ENCODE measurements at places on chromosomes 13 and 19. TPM values are rescaled to one million over a fixed set of nuclear protein-coding genes. Genes with fewer than 3 reads are reported as not detected.
A peak's percentile ranks its signal among the peaks of the same experiment; 100 is the strongest.

The EPS8L1 gene
- 8.7 TPM for total RNA-seq

The ZNF888 gene
- total RNA-seq, result 3.7 TPM

The URAD gene
- not detected for total RNA-seq

The KIR3DL2 gene
- total RNA-seq, result not detected

DNA sequence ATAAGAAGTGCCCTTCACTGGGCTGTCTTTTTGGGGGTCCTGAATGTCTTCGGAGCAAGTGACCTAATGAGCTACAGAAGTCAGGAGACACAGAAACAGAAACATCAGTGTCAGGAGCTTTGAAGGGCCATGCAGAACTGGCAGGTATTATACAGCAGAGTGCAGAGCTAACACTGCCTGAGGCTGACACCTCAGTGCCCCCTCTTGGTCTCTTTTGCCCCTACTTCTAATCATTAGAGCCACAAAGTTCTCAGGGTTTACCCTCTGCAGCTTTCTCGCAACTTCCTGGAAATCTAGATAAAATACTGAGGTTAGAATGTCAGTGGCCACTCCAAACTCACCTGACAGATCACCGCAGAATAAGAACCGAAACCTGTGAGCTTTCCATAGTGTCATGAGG, 172.7 kb downstream of the B3GLCT start:
- H3K4me1 ChIP-seq, result no peaks in the 10 kb centered on the region
- no peak overlapping the region for H3K27ac ChIP-seq
- no peaks in the 10 kb centered on the region for H3K36me3 ChIP-seq
- no peak for DNase-seq
- H3K4me3 ChIP-seq, result no peak overlapping the region
- H3K27me3 ChIP-seq, result no peaks in the 10 kb centered on the region

DNA sequence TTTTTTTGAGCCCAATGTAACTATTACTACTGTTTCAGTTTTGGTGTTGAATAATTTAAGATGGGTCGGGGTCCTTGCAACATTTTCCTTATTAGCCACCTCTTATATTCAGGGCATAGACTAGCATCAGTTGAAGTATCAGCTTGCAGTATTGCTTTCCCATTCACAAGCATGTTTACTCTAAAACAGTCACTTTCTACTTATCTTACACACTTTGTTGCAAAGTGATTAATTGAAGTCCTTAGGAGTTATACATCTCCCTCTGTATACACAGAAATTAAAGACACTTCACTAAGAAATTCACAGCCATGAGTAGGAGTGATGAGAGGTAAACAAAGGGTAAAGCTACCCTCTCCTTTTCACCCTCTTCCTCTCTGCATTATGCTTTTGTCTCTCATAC, 27.6 kb downstream of the SLAIN1 start:
- no peak for DNase-seq
- H3K27ac ChIP-seq, result no peak overlapping the region
- H3K27me3 ChIP-seq, result no peaks in the 10 kb centered on the region
- H3K36me3 ChIP-seq, result no peaks in the 10 kb centered on the region

DNA sequence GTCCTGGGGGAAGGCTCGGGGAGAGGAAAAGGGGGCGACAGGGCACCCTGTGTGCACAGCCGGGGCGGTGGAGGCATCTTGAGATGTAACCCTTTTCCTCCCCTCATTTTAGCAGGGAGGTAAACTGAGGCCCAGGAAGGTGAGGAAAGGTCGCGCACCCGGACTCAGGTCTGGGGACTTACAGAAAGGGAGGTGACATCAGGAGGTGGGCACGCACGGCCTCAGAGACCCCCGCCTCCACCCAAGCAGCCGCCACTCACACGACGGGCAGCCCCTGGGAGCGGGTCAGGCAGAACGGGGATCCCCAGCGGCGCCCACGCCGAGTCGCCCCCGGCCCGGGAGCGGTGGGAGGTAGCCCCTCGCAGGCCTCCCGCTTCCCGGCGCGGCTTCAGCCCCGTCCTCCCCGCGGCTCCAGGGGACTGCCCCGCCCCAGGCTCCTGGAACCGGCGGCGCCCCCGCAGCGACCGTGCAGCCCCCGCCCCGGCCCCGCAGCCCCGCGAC, 477 bp downstream of the PIP5K1C start:
- H3K36me3 ChIP-seq, result peaks cover 10% of the 10 kb centered on the region
- H3K27ac ChIP-seq, result peak overlapping the region; percentile 98
- DNase-seq, result no peak

GRCh38 chr19:20912973-20913372, 10.1 kb upstream of the ZNF85 start:
- H3K27ac ChIP-seq, result no peak overlapping the region
- no peaks in the 10 kb centered on the region for H3K36me3 ChIP-seq
- no peaks in the 10 kb centered on the region for H3K27me3 ChIP-seq
- no peak overlapping the region for H3K4me3 ChIP-seq
- no peak for DNase-seq

- no peak for DNase-seq
- H3K27me3 ChIP-seq, result no peaks in the 10 kb centered on the region
- H3K4me3 ChIP-seq, result no peak overlapping the region
- no peak overlapping the region for H3K27ac ChIP-seq
Measured at GRCh38 chr19:40381321-40381720, 8.7 kb downstream of the HIPK4 start.

DNA sequence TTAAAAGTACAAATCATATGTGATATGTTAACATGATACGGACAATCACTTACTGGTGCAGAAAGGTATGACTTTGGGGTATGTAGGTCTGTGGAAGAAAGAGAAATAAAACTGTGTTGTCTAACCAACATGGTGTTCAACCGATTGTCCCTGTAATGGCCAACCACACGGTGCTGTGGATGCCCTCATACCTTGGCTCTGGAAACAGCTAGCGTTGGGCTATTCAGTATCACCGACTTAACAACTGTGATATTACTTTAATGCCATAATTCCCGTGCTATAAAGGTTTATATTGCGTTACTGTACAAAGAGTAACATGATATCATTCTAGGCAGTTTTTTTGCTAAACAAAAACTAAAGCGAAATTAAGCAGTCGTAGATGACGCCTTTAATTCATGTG, 448.3 kb downstream of the EFNB2 start:
- DNase-seq, result no peak
- no peak overlapping the region for H3K4me3 ChIP-seq
- no peaks in the 10 kb centered on the region for H3K27me3 ChIP-seq

DNA sequence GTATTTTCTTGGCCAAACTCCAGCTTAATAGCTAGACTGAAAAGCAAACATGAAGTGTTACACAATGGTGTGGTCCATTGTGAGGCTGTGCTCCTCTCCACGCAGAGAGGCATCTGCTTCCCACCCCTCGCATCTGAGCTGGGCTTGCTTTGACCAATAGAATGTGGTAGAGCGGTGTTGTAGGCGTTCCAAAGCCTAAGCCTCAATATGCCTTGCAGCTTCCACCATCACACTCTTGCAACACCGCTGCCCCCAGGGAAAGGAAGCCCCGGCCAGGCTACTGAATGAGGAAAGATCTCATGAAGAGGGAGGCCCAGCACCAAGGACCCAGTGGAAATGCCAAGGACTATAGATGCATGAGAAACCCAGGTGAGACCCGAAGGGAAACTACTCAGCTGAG, 9.4 kb downstream of the FLT1 start:
- H3K27ac ChIP-seq, result no peak overlapping the region
- H3K27me3 ChIP-seq, result no peaks in the 10 kb centered on the region
- peak; percentile 57 for DNase-seq
- H3K4me1 ChIP-seq, result no peaks in the 10 kb centered on the region
- H3K36me3 ChIP-seq, result no peaks in the 10 kb centered on the region

GRCh38 chr13:75151081-75151643, 330.8 kb downstream of the TBC1D4 start:
- no peak overlapping the region for H3K4me3 ChIP-seq
- no peak overlapping the region for H3K27ac ChIP-seq
- no peaks in the 10 kb centered on the region for H3K36me3 ChIP-seq
- no peak for DNase-seq
- no peaks in the 10 kb centered on the region for H3K4me1 ChIP-seq
